ENCODE measurements at places on chromosomes 3 and 15.

DNA sequence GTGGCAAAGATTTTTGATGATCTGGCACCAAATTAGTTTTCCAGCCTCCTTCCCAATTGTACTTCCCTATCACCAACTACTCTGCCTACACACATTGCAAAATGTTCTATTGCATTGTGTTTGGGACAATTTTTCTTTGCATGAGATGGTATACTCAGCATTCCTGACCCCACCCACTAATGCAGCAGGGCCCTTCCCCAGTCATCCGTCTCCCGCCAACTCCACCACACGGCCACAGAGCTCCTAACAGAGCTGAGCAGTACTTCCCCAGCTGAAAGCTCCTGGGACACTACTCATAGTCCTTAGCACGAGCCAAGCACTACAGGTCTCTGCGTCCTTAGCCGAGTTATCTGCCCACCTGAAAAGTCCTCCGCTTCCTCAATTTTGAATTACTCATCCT, 34.2 kb downstream of the TXNRD3 start:
- no peak for DNase-seq

GRCh38 chr3:186107215-186108105, 1.4 kb downstream of the ETV5 start:
- DNase-seq, result peak; percentile 56

GRCh38 chr3:39808467-39809180, 785 bp upstream of the MYRIP start:
- no peak for DNase-seq

DNA sequence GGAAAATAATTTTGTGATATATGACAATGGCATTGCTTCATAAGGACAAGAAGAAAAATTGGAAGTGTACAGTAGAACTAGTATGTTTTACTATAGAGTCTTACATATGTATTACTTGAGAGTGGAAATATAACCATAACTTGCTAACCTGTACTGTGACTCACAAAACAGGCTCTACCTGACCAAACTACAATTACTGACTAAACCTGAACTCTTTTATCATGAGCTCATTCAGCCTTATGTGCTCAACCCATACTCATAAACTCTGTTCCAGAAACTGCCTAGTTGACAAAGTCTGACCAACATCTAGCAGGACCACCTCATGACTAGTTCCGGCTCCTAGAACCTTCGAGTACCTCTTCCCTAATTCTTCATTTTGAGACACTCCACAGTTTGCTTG, 6.3 kb downstream of the CDIN1 start:
- no peak for DNase-seq

DNA sequence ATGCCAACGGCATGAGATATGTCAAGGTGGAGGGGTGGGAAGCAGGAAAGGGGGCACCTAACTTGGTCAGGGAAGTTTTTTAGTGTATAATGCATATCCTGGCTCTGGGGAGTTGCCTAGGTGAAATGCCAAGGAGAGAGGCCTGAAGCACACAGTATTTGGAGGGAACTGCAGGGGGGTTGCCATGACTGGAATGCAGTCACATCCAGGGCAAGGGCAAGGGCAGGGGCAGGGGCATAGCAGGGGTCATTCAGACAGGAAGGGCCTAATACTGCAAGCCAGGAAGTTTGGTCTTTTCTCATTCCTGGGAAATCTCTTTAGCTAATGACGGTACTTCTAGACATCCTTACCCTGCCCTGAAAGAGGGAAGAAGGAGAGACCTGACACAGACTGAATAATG, 60.5 kb downstream of the MYRIP start:
- DNase-seq, result no peak

GRCh38 chr3:158732856-158733200, 571 bp upstream of the RARRES1 start:
- no peak for DNase-seq

GRCh38 chr3:177687291-177687690, 490.0 kb upstream of the TBL1XR1 start:
- no peak for DNase-seq

GRCh38 chr3:175655351-175655750, 796.2 kb downstream of the NAALADL2 start:
- DNase-seq, result no peak

GRCh38 chr15:80343554-80343992, 60.6 kb upstream of the ARNT2 start:
- DNase-seq, result no peak

- no peak for DNase-seq
Measured at GRCh38 chr15:75028991-75029377, 5.6 kb downstream of the PPCDC start.
